ENCODE measurements at places on chromosomes 1 and 21.

GRCh38 chr1:222546548-222547259 is 1.2 kb downstream of the HHIPL2 start:
- peak; percentile 14 for DNase-seq

DNA sequence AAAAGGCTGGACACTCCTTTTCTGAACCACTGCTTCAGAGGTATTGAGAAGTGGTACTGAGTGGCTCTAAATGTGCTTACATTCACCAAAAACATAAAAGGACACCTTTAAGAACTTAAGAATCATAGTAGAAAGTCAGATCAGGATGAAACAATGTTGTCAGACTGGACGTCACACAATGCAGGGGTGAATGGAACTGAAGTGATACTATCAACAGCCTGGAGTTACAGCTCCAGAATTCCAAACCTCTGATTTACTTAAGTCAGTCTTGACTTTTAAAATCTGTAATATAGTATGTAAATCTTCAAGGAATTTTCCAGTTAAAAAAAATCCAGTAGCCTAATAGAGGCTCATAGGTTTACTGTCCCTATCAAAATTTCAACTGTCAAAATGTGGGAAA is 19.3 kb downstream of the ELK4 start:
- no peak for DNase-seq

DNA sequence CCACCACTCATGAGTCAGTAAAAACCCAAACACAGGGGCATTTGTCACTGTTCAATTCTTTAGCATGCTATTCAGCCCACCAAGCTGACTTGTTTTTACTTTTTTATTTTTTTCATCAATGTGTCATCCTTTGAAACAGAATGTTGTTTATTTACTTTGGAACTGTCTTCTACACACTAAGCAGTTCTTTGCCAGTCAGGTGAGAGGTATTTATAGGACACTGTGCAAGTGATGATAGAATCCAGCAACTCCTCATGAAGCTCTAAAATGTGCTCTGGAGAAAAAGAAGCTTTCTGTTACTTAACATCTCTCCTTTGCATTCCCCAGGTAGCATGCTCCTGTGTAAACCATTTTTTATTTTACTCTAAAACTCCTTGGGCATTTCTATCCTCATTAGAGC is 582.0 kb upstream of the TMPRSS15 start:
- DNase-seq, result no peak

GRCh38 chr1:231918239-231919015 is 291.8 kb downstream of the DISC1 start:
- DNase-seq, result no peak

DNA sequence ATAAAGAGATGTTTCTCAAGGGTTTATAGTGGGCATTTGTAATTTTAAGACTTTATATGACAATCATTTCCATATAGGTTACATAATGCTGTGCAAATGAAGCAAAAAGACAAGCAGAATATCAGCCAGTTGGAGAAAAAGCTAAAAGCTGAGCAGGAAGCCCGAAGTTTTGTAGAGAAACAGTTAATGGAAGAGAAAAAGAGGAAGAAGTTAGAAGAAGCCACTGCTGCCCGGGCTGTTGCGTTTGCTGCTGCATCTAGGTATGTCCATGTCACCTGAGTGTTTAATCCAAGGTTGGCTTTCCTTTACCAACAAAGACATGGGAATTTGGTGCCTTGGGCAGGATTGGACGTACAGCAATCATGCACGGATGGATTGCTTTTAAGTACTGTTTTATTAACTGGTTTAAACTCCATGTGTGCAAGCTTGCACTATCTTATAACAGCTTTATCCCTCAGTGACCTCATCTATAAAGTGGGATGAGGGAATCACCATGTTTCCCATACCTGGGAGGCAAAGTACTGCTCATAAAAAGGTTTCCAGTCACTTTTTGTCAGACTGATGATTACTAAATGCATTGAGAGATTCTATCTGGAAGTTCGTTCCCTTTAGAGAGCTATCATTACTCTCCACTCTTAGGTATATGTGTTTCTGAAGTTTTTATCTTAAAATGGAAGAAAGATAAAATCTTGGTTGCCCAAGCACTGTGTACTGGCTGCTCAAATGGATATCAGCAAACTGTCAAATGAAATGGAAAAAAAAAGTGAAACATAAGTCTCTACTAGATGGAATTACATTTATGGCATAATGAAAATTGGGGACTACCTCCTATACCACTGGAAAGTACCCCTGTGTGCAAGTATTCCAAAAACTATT is 55.1 kb downstream of the MACO1 start:
- DNase-seq, result no peak

DNA sequence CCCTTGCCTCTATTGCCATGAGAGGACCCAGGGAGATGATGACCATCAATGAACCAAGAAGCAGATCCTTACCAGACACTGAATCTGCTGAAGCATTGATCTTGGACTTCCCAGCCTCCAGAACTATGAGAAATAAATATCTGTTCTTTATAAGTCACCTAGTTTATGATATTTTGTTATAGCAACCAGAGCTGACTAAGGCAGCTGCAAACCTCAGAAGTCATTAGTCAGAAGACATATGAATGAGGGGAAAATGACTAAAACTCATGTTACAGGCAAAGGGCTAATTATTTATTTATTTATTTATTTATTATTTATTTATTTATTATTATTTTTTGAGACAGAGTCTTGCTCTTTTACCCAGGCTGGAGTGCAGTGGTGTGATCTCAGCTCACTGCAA is 321.1 kb downstream of the TGFB2 start:
- no peak for DNase-seq

GRCh38 chr21:31609081-31609480 is 50.4 kb upstream of the SOD1 start:
- DNase-seq, result no peak

DNA sequence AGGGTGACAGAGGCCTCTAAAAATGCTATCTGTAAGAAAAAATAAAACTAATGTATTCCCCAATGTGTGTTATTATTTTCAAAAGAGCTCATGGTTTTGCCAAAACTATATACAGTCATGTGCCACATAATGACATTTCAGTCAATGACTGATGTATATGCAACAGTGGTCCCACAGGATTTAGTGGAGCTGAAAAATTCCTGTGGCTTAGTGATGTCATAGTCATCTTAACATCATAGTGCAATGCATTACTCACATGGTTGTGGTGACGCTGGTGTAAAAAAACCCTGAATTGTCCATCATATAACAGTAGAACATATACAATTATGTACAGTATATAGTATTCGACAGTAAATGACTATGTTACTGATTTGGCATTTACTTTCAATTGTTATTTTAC is 172.4 kb downstream of the CACNA1E start:
- DNase-seq, result no peak

- DNase-seq, result peak; percentile 48
These were observed 57.0 kb downstream of the SASS6 start for GRCh38 chr1:100075773-100076172.

DNA sequence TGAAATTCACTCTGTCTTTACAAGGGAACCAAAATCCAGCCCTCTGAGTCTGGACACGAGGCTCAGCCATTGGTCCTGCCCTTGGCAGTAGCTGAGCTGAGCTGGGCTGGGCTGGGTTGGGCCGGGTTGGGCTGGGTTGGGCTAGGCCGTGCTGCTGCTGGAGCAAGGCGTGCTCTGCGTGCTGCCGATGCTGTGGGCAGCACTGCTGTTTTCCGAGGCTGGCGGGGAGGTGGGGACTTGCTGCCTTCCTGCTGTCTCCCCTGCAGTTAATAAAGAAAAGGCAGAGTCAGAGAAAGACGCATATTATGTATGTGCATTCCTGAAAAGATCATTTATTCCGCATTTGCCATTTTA is 182.9 kb downstream of the CDC7 start:
- DNase-seq, result no peak

DNA sequence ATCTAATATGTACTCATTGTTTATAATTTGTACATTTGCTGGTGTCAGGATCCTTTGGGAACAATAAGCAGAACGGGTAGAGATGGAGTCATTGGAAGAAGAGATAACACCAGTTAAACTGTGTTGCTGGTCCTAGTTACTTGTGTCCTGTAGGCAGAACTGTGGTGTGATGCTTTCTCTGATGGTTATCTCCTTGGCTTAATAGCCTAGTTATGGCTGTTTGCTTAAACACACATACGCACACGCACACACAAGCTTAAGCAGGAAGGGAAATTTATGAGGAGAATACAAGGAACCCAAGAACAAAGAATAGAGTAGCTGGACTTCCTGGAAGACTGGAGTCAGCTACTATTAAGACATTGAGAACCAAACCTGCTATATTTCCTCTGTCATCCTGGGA is 5.7 kb upstream of the PKN2 start:
- no peak for DNase-seq

DNA sequence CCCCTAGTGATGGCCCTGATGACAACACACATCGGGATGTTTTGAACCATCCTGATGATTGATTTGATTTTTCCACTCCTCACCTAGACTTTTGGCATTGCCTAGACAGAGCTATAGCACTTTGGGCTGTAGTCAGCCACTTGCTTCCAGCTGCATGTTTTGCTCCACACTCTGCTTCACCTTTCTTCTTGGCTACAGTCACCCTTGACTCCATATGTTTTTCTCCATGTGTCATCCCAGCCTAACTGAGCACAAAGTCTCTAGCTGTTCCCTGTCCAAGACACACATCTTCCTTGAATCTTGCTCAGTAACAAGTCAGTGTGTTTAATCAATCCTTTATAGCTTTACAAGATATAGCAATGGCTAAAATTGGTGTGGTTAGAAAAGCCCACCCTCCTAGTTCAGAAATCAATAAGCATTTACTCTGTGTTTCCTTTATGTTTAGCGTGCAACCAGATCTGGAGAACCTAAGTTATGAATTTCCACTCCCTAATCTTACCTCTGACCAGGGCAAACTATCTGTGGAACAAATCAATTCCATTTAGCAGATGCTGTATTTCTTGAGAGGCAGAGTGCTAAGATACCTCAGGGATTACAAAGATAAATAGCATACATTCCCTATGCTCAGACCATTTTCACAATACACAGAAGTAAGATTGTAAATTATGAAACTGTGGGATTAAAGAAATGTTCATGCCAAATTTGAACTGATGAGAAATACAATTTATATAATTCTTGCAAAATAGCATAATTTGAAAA is 98.4 kb upstream of the LYPLAL1 start:
- DNase-seq, result no peak

- DNase-seq, result peak; percentile 63
These were observed 8.0 kb upstream of the COL6A1 start for GRCh38 chr21:45973475-45974072.

- no peak for DNase-seq
These were observed 291.9 kb downstream of the DSCAM start for GRCh38 chr21:40555021-40555528.

GRCh38 chr21:36702622-36702968 is 3.7 kb downstream of the SIM2 start:
- DNase-seq, result no peak

GRCh38 chr1:206679738-206680211 is 4.9 kb upstream of the MAPKAPK2 start:
- peak; percentile 89 for DNase-seq

DNA sequence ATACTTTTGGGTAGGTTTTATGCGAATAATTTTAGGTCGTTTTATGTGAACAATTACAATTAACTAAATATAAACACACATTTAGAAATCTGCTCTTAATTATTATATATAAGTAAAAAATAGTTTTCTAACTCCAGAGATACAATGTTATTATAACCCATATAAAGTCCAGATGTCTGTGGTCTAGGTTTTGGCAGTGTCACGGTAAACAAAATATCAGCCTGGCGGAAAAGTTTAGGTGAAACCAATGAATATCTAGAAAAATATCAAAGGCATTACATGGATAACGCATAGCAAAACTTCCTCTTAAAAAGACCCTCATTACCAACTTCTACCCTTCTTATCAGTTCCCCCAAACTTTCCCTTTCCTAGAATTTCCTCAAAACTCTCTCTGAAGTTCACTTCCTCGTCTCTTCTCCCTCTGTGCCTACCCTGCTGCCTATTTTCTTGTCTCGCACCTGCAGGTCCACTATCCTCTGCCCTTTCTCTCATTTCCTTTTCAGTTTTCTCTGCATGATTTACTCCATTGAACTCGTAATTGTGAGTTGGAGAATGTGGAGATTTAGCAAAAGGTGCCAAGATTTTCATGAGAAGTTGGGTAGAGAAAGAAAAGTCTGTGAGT is 21.8 kb downstream of the VTCN1 start:
- DNase-seq, result no peak

DNA sequence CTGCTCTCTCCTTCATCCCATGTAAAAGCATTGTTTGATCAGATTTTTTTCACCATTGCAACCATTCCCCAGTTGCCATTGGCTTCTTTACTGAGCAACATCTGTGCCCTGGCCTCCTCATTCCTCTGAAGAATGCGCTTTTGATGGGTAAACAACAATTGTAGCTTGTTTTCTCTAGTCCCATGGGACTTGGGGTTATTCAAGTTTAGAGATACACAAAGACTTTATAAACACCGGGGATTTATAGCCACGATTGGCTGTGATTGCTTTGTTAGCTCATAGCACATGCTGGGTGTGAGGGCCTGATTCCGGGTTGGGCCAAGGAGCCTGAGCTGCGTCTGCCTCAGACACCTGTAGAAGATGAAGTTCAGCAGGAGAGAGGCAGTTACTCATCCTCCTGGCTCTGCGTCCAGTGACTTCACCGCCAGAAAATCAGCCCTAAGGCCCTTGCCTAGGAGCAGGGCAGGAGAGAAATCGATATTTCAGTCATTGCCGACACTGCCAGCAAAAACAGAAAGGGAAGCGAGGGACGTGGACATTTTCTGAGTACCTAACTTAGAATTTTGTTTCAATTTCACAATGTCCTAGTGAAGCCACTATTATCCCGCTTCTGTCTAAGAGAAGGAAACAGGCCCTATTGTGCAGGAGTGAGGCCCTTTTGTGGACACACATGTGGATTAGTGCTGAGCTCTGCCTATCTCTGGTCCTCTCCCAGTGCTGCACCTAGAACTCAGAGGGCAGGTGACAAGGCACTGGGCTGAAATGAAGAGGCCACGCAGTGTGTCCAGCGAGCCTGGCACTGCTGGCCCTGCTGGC is 159.8 kb upstream of the USP24 start:
- no peak for DNase-seq

DNA sequence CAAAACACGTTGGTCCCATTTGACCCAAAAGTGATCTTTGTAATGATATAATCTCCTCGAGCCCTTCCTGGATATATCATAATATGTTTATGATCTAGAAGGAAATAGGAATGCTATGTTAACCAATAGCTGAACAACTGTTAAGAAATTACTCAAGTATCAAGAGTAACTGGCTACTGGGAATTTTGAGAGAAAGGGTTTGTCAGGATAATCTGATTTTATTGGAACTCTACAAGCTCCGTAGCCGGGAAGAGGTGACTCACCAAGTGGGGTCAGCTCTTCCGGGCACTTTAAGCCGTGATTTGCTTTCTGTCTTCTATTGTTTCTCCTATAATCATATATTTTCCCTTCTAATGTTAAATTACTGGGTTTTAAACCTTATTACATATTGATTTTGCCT is 250.5 kb upstream of the POGK start:
- no peak for DNase-seq
